ENCODE measurements at places on chromosomes 6 and 20. TPM values are rescaled to one million over a fixed set of nuclear protein-coding genes. Genes with fewer than 3 reads are reported as not detected.

The SPDEF gene
- total RNA-seq, result 0.20 TPM

The MUC21 gene
- not detected for total RNA-seq

The VGLL2 gene
- total RNA-seq, result not detected

DNA sequence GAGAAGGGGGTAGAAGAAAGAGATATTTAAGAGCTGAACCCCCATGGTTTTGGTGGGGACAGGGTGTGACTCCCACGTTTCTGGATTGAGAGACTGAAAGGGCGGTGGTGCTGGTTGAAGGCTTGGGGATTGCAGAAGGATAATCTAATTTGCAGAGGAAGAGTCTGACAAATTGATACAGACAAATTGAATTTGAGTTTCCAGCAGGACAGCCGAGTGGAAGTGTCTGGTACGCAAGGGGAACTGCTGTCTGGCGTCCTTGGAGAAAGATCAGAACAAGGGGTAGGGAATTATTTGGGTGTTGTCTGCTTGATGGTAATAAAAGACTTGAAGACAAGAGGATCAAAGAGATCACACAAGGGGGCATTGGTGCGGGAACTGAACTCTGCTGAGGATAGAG is 40.5 kb upstream of the MDGA1 start:
- DNase-seq, result no peak

DNA sequence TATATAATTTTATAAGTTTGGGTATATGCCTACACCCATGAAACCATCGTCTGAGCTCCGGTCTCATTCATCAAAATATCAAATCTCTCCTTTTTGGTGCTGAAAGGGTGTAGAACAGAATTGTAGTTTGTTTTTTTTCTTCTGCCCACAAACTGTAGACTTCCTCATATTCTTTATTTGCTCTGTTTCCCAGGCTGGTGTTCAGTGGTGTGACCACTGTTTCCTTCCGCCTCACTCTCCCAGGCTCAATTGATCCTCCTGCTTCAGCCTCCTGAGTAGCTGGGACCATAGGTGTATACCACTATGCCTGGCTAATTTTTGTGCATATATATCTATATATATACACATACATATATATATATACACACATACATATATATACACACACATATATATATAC is 139.6 kb upstream of the HCRTR2 start:
- no peak for DNase-seq

GRCh38 chr20:59374261-59374660 is 73.8 kb downstream of the EDN3 start:
- no peak for DNase-seq

DNA sequence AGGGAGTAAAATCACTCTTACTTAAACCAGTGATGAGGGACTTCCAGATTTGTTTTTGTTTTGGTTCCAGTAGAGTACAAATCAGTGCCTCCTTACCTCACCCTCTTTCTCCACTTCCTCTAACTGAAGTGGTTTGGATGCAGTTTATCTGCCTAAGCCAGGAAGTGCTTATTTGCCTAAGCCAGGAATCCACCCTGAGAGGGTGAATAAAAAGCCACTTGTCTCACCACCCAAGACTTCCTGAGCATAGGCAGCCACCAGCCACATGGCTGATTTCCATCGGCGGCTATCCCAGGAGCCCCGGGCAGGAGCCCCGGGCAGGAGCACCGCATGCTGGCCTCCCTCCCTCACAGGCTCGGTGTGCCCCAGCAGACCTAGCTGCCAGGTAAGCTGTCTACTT is 12.0 kb downstream of the LRP11 start:
- DNase-seq, result peak; percentile 65

GRCh38 chr6:108820006-108820405 is 28.2 kb upstream of the ARMC2 start:
- DNase-seq, result no peak
